ENCODE measurements at places on chromosomes 7 and 10. TPM values are rescaled to one million over a fixed set of nuclear protein-coding genes. Genes with fewer than 3 reads are reported as not detected.

Gene EVX1
- total RNA-seq: not detected

Gene CPEB3
- 0.81 TPM for total RNA-seq

Gene ASIC3
- 0.12 TPM for total RNA-seq

Gene PLAU
- 123 TPM for total RNA-seq

Gene LRRTM3
- total RNA-seq: not detected

Gene CALML5
- total RNA-seq: not detected

Gene LRWD1
- total RNA-seq: 15.3 TPM

Gene SFTPD
- total RNA-seq: not detected

Gene KCNMA1
- 52.9 TPM for total RNA-seq

Gene LLCFC1
- not detected for total RNA-seq

Gene CHN2
- 0.36 TPM for total RNA-seq

Gene GPR37
- total RNA-seq: 1.5 TPM

Gene COX19
- total RNA-seq: 10.4 TPM

Gene OR6V1
- total RNA-seq: not detected

Gene EMX2
- total RNA-seq: 8.1 TPM

Gene ASCC1
- 33.8 TPM for total RNA-seq

Gene TOMM7
- 51.6 TPM for total RNA-seq

Gene CLRN3
- total RNA-seq: not detected

Gene ANKRD7
- total RNA-seq: 3.1 TPM

Gene BUD31
- total RNA-seq: 72.7 TPM

Gene SAMD9
- total RNA-seq: 22.2 TPM

Gene OR2AE1
- total RNA-seq: not detected

Gene GDF2
- total RNA-seq: not detected

Gene GIMAP8
- not detected for total RNA-seq

Gene MAT1A
- total RNA-seq: not detected

Gene NODAL
- not detected for total RNA-seq

Gene NANOS1
- 1.5 TPM for total RNA-seq

Gene NOBOX
- not detected for total RNA-seq

Gene CYP26A1
- not detected for total RNA-seq

Gene ORAI2
- 53.9 TPM for total RNA-seq

Gene ITIH2
- not detected for total RNA-seq

Gene GPR85
- 2.8 TPM for total RNA-seq
